Upper lobe of right lung (tissue), 1 donor: ENCODE measurements at places on chromosomes 2 and 18. TPM values are rescaled to one million over a fixed set of nuclear protein-coding genes. Genes with fewer than 3 reads are reported as not detected.
A peak's percentile ranks its signal among the peaks of the same experiment; 100 is the strongest.

- no peaks in the 10 kb centered on the region for H3K27me3 ChIP-seq
- H3K4me1 ChIP-seq, result no peaks in the 10 kb centered on the region
- H3K27ac ChIP-seq, result no peak overlapping the region
- no peaks in the 10 kb centered on the region for H3K36me3 ChIP-seq
- H3K4me3 ChIP-seq, result no peak overlapping the region
Observed at GRCh38 chr18:74217476-74218143, 69.3 kb downstream of the TIMM21 start.

The ACYP2 gene
- 14.0 TPM for total RNA-seq

The HOXD11 gene
- not detected for total RNA-seq

DNA sequence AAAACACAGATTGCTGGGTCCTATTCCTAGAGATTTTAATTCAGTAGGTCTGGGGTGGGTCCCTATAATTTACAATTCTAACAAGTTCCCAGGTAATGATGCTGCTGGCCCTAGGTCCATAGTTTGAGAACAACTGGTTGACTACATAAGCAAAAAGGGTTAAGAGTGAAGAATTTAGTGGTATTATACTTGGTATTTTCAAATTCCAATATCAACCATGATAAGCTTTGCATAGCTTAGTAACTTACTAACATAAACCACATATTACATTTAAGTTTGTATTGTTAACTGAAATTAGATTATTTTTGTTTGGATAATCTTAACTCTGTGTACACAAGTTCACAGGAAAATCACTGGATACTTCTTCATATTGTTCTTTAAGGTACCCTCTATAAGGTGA lies 862.9 kb upstream of the ACVR2A start:
- no peaks in the 10 kb centered on the region for H3K36me3 ChIP-seq
- no peak overlapping the region for H3K4me3 ChIP-seq
- DNase-seq, result no peak
- no peaks in the 10 kb centered on the region for H3K27me3 ChIP-seq
- no peaks in the 10 kb centered on the region for H3K4me1 ChIP-seq

DNA sequence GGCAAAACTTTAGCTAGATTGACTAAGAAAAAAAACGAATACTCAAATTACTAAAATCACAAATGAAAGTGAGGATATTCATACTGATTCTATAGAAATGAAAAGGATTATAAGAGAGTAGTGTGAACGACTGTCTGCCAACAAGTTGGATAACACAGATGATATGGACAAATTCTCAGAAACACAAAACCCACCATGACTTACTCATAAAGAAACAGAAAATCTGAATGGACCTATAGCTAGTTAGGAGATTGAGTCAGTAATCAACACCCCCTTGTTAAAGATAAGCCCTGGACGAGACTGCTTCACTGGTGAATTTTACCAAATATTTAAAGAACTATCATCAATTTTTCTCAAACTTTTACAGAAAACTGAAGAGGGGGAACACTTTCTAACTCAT lies 108.8 kb upstream of the TMEM200C start:
- DNase-seq, result no peak
- H3K4me3 ChIP-seq, result no peak overlapping the region
- no peak overlapping the region for H3K27ac ChIP-seq
- H3K27me3 ChIP-seq, result no peaks in the 10 kb centered on the region

- H3K27ac ChIP-seq, result peak overlapping the region; percentile 51
- H3K4me1 ChIP-seq, result peaks cover 6% of the 10 kb centered on the region
- H3K4me3 ChIP-seq, result no peak overlapping the region
- no peaks in the 10 kb centered on the region for H3K27me3 ChIP-seq
Observed at GRCh38 chr18:8341481-8342230, 267.6 kb upstream of the RAB12 start.

GRCh38 chr2:11339508-11340083 lies 4.8 kb downstream of the ROCK2 start:
- no peak overlapping the region for H3K27ac ChIP-seq
- peaks cover 26% of the 10 kb centered on the region for H3K4me1 ChIP-seq
- no peak overlapping the region for H3K4me3 ChIP-seq
- DNase-seq, result no peak
- H3K27me3 ChIP-seq, result no peaks in the 10 kb centered on the region
